ENCODE measurements at places on chromosomes 6 and 20. TPM values are rescaled to one million over a fixed set of nuclear protein-coding genes. Genes with fewer than 3 reads are reported as not detected.

Gene POPDC3
- total RNA-seq: 21.1 TPM

Gene TNXB
- total RNA-seq: 0.56 TPM

Gene GJA1
- 62.2 TPM for total RNA-seq

Gene PAX1
- 0.02 TPM for total RNA-seq

Gene RBL1
- total RNA-seq: 9.1 TPM

Gene TNFAIP3
- total RNA-seq: 25.7 TPM

Gene SNPH
- total RNA-seq: 3.3 TPM

Gene TAF4
- total RNA-seq: 15.3 TPM

Gene DPPA5
- not detected for total RNA-seq

Gene TEAD3
- 7.3 TPM for total RNA-seq

Gene FRK
- total RNA-seq: 1.0 TPM

Gene SEC23B
- total RNA-seq: 49.5 TPM

Gene PSMA7
- 577 TPM for total RNA-seq

Gene MANEA
- total RNA-seq: 3.8 TPM

Gene APOBEC2
- total RNA-seq: not detected

Gene C6orf58
- 0.11 TPM for total RNA-seq

Gene C20orf144
- total RNA-seq: 0.11 TPM
